Stimulated activated CD8-positive, alpha-beta memory T cell treated with anti-CD3 and anti-CD28 coated beads, Interleukin-7, amount 100 ng/mL, for 48 hours (primary cell): ENCODE measurements at places on chromosomes 1 and 21.

- no peak for DNase-seq
Measured at GRCh38 chr1:111412839-111413238, 14.7 kb downstream of the OVGP1 start.

GRCh38 chr1:6958407-6959030 lies 173.3 kb downstream of the CAMTA1 start:
- no peak for DNase-seq

DNA sequence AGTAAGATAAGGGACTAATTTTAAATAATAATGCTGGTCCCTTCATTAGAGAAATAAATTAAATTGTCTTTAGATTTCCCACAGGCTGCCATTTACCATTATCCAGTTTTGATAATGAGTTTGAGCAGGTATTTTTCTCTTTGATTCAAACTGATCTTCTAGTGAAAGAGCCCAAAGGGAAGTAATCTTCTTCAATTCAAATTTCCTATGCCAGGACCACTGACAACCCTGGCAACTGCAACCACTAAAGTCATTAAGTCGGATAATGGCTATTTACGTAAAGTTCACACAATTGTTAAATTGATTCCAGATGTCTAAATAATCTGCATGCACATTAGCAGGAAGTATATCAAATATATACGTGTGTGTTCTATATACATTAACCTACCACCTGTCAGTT lies 399.3 kb downstream of the PTPRC start:
- DNase-seq, result no peak

GRCh38 chr1:45455162-45455561 lies 35.8 kb downstream of the TESK2 start:
- no peak for DNase-seq

- no peak for DNase-seq
Measured at GRCh38 chr1:64535938-64536835, 66.3 kb downstream of the CACHD1 start.
